ENCODE measurements at places on chromosomes 4 and X.
A peak's percentile ranks its signal among the peaks of the same experiment; 100 is the strongest.

GRCh38 chr4:163085085-163085484, 81.6 kb downstream of the NAF1 start:
- DNase-seq = no peak

- no peak for DNase-seq
Observed at GRCh38 chrX:42824541-42824940, 46.6 kb upstream of the PPP1R2C start.

GRCh38 chr4:143288171-143288570, 48.5 kb upstream of the GAB1 start:
- no peak for DNase-seq

DNA sequence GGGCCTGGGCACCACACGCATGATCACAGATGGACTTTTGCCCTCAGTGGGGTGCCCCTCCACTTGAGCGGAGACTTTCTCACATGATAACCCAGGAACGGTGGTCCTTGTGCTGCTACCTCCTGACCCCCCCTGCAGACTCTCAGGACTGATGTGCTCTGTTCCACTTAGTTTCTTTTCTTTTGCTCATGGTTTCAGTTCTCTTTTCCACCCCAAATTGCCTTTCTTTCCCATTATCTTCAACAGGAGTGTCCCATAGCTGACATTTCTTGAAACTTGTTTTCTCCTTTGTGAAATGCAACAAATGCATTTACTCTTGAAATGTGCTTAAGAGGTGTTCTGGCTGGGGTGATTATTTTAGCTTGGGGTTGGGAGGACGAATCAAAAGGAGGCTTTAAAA, 9.0 kb downstream of the MPC1L start:
- DNase-seq = no peak

DNA sequence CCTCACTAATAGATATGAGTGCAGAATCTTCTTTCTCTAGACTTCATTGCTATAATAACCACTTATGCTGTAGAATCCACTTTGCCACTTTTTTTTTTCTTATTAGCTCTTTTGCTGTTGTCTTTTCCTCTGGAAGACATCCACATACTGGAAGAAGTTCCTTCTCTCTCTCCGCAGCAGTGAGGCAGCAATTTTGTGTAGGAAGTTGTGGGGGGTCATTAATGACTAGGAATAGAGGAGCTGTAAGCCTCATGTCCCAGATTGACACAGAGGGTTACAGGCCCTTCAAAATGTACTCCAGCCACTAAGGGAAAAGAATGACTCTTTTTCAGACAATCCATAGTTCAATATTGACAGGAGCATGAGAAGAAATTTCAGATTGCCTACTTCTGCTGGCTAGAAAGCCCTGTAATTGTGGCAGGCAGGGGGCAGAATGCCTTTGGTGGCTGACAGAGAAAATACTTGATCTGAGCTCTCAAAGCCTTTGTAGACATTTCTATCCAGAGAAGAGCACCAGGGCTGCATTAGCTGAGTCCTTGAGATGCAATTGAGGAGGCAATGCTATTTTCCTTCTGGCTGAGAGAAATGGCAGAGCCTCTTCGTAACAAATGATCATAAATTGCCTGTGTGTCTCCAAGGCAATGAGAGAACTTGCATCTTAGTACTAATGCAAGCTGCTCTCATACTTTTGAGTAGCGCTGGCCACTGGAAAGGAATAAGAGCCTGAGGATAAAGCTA, 856.2 kb downstream of the STIM2 start:
- DNase-seq = no peak

DNA sequence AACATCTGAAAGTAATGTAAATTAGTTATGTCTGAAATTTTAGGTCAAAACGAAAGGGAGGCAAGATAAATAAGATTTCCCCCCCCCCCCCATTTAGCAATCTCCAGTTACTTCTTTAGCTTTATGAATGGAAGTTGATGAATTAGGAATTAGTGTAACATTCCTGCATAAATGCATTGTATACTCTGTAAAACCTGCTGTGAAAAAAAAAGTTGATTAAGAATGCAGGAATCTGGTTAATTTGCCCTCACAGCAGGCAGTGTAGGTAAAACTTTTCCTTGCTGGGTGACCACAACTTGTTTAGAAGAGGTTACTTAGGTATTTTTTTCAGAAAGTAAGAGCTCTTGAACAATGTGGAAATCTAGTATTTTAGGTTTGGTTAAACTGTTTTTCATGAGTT, 15.3 kb downstream of the LARP7 start:
- DNase-seq = no peak

DNA sequence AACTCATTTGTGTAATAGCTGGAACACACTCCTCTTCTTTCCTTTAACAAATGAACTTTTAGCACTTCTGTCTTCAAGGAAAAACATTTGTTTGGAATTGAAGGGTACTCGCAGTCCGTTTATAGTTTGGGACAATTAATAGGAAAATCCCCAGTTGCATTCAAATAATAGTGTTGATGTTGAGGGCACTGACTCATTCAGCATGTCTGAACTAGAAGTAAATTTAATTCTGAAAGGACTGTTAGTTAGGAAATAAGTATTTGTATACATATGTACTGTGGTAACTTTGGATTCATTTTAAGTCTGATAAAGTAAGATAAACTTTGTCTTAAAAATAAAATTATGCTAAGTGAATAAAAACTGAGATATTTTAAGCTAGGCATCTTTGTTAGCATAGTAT, 27.2 kb downstream of the FAM199X start:
- DNase-seq = no peak

- DNase-seq = no peak
Observed at GRCh38 chr4:159390648-159391047, 287.8 kb downstream of the RAPGEF2 start.

- no peak for DNase-seq
Observed at GRCh38 chrX:98296129-98296528, 1412.4 kb downstream of the RPA4 start.

DNA sequence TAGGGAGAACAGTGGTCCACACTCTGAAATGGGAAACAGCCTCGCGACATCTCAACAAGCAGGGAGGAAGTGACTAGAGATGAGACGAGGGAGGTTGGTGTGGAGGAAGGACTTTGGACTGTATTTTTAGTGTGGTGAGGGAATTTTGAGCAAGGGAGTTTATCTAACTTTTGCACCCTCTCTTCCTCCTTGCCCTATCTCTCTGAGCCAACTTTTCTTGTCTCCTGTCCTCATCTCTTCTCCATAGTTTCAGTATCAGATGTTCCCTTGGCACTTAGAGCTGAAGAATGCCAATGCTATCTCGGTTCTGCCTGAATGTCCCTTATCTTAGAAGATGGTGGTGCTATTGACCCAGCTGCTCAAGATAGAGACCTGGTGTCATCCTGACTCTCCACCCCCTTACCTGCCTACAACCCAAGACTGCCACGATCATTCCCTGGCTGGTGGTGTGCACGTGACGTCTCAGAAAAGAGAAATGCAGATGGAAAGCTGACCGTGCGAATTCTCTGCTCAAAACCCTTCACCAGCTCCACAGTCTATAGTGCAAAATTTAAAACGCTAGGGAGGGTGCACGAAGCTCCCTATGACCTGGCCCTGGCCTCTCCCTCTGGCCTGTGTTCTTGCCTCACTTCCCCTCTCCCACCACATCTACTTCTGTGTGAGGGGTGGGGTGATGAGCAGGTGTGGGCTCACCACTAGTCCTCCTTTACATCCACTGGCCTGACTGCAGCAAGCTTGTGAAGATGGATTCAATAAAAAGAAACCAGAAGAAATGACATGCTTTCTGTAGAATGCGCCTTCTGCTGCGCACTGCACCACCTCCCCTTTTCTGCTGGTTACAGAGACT, 20.9 kb downstream of the MPP1 start:
- DNase-seq = no peak

GRCh38 chrX:136028383-136028984, 43.2 kb downstream of the SLC9A6 start:
- DNase-seq = no peak

- DNase-seq = peak; percentile 52
Observed at GRCh38 chr4:139921429-139922184, 232.4 kb downstream of the MAML3 start.

DNA sequence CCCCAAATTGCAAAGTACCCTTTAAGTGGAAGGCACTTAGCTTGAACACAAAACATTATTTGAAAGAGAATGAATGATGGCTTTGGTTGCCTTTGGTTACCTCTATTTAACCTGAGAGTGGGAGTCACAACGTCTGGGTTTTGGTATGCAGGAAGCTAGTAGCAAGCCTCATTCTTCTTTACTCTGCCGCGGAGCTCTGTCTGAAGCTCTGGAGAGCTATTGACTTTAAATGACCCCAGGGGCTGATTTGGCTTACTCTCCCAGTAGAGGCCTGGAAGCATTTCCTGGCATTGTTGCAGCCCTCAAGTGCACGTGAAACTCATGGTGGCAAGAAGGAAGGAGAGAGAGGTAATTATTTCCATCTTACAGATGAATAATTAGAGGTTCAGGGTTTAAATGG, 81.8 kb upstream of the MAGEA4 start:
- no peak for DNase-seq

- DNase-seq = no peak
Observed at GRCh38 chr4:88818631-88819470, 121.2 kb upstream of the NAP1L5 start.

DNA sequence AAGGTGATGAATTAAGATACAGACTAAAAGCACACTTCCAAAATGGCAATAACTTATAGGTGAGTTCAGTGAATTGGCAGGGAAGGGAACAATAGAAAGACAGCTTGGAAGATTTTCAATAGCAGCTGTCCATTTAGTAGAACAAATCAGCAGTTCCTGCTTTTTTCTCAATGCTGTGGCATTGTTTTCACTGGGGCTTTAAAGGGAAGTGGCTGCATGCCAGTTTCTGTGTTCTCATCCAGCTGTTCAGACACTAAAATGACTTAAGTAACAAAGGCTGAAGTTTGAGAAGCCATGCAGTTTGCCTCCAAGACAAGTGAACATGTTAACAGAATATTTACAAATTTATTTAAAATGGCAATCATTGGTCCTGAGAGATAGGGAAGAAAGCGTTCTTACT, 291.9 kb downstream of the FAM47A start:
- no peak for DNase-seq

DNA sequence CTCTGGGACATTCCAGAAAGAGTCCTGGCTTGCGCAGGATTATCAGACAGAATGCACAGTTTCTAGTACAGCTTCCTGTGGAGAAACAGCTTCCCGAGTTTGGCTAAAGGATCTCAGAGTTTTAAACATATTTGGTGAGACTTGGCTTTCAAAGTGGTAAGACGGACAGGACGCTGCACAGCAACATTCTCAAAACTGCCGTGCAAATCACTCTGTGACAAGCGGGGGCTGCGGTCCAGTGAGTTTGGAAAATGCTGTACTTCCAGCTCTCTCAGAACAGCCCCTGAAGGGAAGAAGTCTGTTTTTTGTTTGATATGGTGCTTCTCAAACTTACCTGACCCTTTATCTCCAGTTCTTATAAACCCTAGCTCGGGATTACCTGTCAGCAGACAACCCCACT, 18.1 kb downstream of the LGI2 start:
- DNase-seq = no peak

DNA sequence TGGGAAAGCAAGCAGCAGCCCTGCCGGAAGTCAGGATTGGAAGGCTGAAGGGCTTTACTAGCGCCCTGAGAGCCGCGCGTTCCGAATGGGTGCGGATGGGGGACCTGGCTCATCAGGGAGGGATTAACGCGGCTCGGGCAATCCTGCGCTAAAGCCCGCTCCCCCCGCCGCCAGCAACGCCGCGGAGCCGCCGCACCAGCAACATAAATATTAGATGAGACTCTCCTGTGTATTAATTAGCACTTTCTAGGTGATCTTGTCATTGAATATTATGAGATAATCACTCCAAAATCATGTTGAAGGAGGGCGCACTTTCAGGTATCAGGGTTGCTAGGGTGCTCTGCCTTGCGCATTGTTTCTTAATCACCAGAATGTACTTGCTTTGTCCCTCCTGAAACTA, 357.2 kb upstream of the FAM241A start:
- DNase-seq = no peak

DNA sequence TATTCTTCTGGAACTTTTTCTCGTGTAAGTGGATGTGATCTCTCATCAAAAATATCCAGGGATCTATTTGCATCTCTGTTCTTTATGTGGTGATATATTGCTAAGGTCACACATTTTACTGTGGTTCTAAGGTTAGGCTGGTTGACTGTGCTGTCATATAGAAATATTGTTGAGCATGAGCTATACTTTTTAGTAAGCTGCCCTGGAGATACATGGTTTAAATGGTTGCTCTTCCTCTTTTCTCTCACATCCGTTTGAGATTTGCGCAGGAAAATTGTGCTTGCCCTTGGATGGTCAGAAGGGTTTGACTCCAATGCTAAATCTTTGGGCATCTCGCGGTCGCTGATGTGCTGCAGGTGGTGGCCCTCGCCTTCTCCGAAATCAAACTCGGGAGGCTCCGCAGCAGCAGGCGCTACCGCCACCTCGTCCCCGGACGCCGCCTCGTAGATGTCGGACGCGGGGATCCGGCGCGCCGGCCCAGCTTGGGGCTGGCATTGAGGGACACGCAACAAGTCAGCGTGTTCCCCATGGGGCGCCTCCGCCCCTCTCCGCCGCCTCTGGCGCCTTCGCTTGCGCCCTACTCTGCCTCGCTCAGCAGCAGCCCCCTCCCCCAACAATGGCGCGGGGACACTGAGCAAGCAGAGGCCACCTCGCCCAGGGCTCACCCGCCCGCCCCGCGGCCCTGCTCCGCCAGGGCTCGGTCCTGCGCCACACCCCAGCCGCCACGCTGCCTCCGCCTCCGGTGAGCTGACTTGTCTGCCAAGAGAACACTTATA, 154.5 kb downstream of the MSN start:
- DNase-seq = no peak

- no peak for DNase-seq
Observed at GRCh38 chrX:8848911-8849310, 47.7 kb upstream of the FAM9A start.

All from cerebellar nuclear complex (tissue), 1 donor.